ENCODE measurements at places on chromosomes 7 and 10. TPM values are rescaled to one million over a fixed set of nuclear protein-coding genes. Genes with fewer than 3 reads are reported as not detected.

Gene DGKI
- total RNA-seq: 0.52 TPM

Gene EN2
- 2.3 TPM for total RNA-seq

Gene PNLIP
- total RNA-seq: not detected

Gene SEMA3E
- 5.9 TPM for total RNA-seq

Gene PIK3CG
- not detected for total RNA-seq

Gene CRPPA
- total RNA-seq: 0.75 TPM

Gene VENTX
- total RNA-seq: not detected

Gene ETV1
- 20.6 TPM for total RNA-seq

Gene ZNF853
- 1.0 TPM for total RNA-seq

Gene MEOX2
- total RNA-seq: not detected

DNA sequence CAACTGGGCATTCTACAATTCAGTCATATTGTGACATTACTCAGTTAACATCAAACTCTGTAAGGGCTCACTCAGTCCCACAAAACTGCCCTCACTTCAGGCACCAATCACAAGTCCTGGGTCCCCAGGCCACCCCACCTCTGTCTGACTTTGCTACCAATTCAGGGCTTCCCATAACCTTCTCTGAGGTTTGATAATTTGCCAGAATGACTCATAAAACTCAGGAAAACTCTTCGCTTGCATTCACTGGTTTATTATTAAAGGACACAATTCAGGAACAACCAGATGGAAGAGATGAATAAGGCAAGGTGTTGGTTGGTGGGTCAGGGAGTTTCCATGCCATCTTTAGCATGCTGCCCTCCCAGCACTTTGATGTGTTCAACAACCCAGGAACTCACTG is 41.3 kb downstream of the AVL9 start:
- DNase-seq: peak; percentile 86
- no peaks in the 10 kb centered on the region for H3K27me3 ChIP-seq
- H3K36me3 ChIP-seq: no peaks in the 10 kb centered on the region

GRCh38 chr10:21926949-21927348 is 76.6 kb downstream of the DNAJC1 start:
- H3K36me3 ChIP-seq: no peaks in the 10 kb centered on the region
- no peak overlapping the region for H3K27ac ChIP-seq
- H3K4me3 ChIP-seq: no peak overlapping the region
- no peaks in the 10 kb centered on the region for H3K27me3 ChIP-seq
- peak; percentile 79 for DNase-seq

DNA sequence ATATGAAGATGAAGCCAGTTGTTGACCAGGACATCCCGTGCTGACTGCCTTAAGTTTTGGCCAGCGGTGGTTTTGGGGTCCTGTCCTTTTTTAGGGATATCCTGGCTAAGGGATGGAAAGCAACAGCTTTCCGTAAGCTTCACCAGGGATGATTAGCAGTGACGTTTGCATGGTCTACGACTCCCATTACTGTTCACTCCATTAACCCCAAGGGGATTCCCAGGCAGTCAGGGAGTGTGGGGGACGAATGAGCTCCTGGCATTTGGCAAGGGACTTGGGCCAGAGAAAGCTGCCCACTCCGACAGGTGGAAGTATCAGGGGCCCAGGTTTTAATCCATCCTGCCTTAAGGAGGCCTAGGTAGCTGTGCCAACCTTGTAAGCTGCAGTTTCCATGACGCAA is 66.8 kb downstream of the ITGB1 start:
- no peak overlapping the region for H3K4me3 ChIP-seq
- DNase-seq: no peak
- H3K36me3 ChIP-seq: peaks cover 8% of the 10 kb centered on the region
- no peaks in the 10 kb centered on the region for H3K4me1 ChIP-seq
- H3K27ac ChIP-seq: no peak overlapping the region
- no peaks in the 10 kb centered on the region for H3K27me3 ChIP-seq

DNA sequence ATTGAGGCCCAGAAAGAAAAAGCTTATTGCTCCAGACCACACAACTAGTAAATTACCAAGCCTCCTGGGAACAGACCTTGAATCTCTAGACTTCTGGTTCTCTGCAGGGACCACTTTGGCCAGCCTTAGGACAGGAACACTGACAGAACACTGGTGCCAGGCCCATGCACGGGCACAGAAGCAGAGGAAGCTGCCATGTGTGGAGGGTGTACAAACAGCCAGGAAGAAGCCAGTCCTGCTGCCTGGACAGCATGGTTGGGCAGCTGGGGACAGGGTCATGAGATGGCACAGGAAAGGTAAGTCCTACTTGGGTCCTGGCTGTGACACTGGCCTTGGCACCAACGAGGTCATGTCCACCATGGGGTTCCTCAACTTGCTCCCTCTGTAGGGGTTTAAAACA is 19.2 kb downstream of the MMRN2 start:
- H3K27me3 ChIP-seq: no peaks in the 10 kb centered on the region
- no peak overlapping the region for H3K4me3 ChIP-seq
- H3K4me1 ChIP-seq: peaks cover 4% of the 10 kb centered on the region
- no peaks in the 10 kb centered on the region for H3K36me3 ChIP-seq
- DNase-seq: no peak

DNA sequence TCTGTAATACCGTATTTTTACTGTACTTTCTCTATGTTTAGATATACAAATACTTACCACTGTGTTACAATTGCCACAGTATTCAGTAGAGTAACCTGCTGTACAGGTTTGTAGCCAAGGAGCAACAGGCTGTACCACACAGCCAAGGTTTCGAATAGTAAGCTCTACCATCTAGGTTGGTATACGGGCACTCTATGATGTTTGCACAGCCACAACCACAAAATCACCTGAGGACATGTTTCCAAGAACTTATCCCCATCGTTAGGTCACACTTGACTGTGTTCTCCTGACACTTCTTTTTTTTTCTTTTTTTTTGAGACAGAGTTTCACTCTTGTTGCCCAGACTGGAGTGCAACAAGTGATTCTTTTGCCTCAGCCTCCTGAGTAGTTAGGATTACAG is 134.6 kb upstream of the TRIM24 start:
- no peaks in the 10 kb centered on the region for H3K36me3 ChIP-seq
- H3K4me3 ChIP-seq: no peak overlapping the region
- no peaks in the 10 kb centered on the region for H3K4me1 ChIP-seq
- no peaks in the 10 kb centered on the region for H3K27me3 ChIP-seq

DNA sequence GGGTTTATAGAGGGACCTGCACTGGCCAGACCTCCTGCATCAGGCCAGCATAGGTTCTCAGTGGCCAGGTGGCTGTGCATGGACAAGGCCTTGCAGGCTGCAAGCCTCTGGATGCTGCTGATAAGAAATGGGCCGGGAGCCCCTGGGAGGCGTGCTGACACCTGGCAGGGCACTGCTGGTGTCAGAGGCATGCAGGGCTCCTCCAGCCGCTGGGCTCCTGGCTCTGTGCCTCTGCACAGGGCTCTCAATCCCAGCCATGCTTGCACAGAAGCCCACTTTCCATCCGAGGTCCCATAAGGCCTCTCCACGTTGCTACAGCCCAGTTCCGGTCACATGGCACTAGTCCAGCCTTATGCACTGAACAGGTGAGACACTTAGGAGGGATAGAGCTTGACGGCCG is 27.3 kb downstream of the ANTXRL start:
- no peak for DNase-seq
- no peak overlapping the region for H3K27ac ChIP-seq
- H3K27me3 ChIP-seq: no peaks in the 10 kb centered on the region
- H3K4me3 ChIP-seq: no peak overlapping the region
- no peaks in the 10 kb centered on the region for H3K36me3 ChIP-seq

DNA sequence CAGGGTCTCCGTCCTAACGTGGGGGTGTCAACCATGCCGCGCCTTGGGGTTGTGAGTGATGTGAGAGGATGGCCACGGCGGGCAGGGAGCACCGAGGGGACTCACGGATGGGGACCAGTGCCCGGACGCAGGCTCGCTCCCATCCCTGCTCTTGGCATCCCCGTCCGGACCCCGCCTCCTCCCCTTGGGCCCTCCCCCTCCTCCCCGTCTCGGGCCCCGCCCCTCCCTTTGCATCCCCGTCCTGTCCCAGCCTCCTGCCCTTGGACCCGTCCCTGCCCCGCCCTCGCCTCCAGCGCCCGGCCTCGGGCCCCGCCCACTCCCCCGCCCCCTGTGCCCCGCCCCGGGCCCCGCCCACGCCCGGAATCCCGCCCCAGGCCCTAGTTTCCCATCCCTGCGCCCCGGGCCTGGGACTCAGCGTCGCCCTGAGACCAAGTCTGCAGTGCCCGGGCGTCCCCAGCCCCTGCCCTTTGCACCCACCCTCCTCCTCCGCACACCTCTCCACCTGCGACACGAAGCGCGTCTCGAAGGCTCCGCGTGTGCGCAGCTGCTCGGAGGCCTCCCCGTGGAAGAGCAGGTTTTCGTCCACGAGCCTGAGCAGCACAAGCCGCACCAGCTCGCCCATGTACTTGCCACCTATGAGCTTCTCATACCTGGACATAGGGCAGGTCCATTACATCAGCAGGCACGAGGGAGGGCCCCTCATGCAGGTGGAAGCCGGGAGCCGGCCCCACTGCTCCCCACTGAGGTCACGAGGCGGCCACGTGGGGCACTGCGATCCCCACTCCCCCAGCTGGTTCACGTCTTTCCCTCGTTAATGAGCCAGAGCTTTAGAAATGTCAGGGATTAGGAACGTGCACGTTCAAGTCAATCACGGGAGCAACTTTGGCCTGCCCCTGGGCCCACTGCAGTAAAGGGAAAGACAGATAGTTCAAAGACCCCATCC is 5.1 kb upstream of the MYL7 start:
- no peak overlapping the region for H3K4me3 ChIP-seq
- no peaks in the 10 kb centered on the region for H3K27me3 ChIP-seq
- H3K36me3 ChIP-seq: no peaks in the 10 kb centered on the region
- H3K27ac ChIP-seq: no peak overlapping the region
- H3K4me1 ChIP-seq: no peaks in the 10 kb centered on the region

DNA sequence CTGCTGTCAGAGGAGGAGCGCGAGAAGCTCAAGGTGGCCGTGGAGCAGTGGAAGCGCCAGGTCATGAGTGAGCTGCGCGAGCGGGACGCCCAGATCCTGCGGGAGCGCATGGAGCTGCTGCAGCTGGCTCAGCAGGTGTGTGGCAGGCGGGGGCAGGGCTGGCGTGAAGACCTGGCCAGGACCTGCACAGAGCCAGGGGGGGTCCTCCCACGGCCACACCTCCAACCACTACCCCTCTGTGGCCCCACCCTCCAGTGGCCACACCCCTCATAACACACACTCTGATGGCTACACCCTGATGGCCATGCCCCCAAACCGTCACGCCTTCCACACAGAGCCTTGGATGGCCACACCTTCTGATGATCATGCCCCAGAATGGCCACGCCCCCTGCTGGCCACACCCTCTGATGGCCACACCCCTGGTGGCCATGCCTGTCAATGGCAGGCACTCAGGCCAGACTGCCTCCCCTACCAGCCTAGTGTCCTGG is 23.4 kb upstream of the DPYSL4 start:
- H3K4me1 ChIP-seq: peaks cover 7% of the 10 kb centered on the region
- H3K36me3 ChIP-seq: no peaks in the 10 kb centered on the region
- H3K27ac ChIP-seq: no peak overlapping the region
- DNase-seq: peak; percentile 80
- H3K27me3 ChIP-seq: no peaks in the 10 kb centered on the region
- peak overlapping the region; percentile 31 for H3K4me3 ChIP-seq

- no peak overlapping the region for H3K4me3 ChIP-seq
- no peak for DNase-seq
- no peaks in the 10 kb centered on the region for H3K27me3 ChIP-seq
- no peaks in the 10 kb centered on the region for H3K4me1 ChIP-seq
Observed at GRCh38 chr10:84065804-84066601, 73.3 kb upstream of the GHITM start.

DNA sequence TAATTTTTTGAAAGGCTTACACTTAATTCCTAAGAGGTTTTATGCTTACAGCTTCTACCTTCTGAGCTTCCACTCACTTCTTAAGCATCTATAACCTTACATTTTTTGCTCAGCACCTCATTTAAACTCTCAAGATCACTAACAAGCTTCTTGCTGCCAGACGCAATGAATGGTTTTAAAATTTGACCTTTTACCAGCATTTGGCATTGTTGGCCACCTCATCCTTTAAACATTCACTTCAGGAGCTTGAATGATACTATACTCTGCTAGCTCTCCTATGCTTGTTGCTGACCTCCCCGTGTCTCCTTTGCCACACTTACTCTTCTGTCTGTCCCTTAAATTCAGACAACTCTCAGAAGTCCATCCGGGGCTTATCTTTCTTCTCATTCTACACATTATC is 37.7 kb upstream of the ODAD2 start:
- no peak overlapping the region for H3K27ac ChIP-seq
- H3K4me3 ChIP-seq: no peak overlapping the region
- DNase-seq: peak; percentile 43
- H3K27me3 ChIP-seq: no peaks in the 10 kb centered on the region
- H3K4me1 ChIP-seq: peaks cover 10% of the 10 kb centered on the region

- H3K36me3 ChIP-seq: no peaks in the 10 kb centered on the region
- H3K4me1 ChIP-seq: peaks cover 7% of the 10 kb centered on the region
- no peaks in the 10 kb centered on the region for H3K27me3 ChIP-seq
- no peak for DNase-seq
Observed at GRCh38 chr10:74738542-74738941, 87.9 kb upstream of the KAT6B start.

DNA sequence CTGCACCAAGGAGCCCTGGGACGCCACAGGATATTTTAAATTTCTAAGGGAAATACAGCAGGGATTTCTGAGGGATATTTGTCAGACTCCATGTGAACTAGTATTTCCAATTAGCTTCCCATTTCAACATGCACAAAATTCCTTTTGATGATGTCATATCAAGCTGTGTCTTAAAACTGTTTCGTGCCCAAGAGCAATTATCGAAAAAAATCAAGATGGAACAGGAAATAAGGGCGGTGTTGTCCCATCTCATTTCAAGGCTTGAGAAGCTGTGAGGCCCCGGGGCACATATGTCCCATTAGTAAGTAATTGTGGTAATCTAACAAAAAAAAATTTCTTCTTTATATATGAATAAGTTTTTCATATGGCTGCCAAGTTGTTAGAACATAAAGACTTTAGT is 47.4 kb downstream of the PPP1R17 start:
- H3K4me3 ChIP-seq: no peak overlapping the region
- no peak for DNase-seq
- H3K27me3 ChIP-seq: no peaks in the 10 kb centered on the region
- no peaks in the 10 kb centered on the region for H3K4me1 ChIP-seq

GRCh38 chr10:34643620-34644019 is 171.5 kb downstream of the PARD3 start:
- H3K4me1 ChIP-seq: peaks cover 9% of the 10 kb centered on the region
- no peaks in the 10 kb centered on the region for H3K36me3 ChIP-seq
- H3K4me3 ChIP-seq: no peak overlapping the region
- DNase-seq: no peak
- no peak overlapping the region for H3K27ac ChIP-seq

DNA sequence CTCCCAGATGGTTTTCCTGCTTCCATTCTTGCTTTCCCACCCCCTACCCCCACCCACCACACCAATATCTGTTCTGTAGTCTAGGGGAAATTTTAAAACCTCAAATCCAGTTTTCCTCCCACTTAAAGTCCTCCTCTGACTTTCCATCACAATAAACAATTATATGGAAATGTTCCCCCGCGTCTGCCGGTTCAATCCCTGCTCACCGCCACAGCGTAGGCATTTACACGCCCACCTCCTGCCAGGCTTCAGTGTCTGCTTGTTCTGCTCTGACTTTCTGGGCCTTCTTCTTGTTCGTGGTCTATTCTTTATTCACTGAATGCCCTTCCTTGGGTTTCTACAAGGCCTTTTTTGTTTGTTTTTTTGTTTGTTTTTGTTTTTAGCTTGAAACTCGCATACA is 633.0 kb upstream of the MKI67 start:
- H3K27ac ChIP-seq: no peak overlapping the region
- no peaks in the 10 kb centered on the region for H3K27me3 ChIP-seq
- H3K36me3 ChIP-seq: no peaks in the 10 kb centered on the region
- no peak for DNase-seq

GRCh38 chr7:45057878-45058277 is 30.9 kb downstream of the NACAD start:
- H3K36me3 ChIP-seq: no peaks in the 10 kb centered on the region
- no peaks in the 10 kb centered on the region for H3K27me3 ChIP-seq
- no peaks in the 10 kb centered on the region for H3K4me1 ChIP-seq
- H3K4me3 ChIP-seq: no peak overlapping the region
- DNase-seq: no peak
